Stimulated activated CD4-positive, alpha-beta T cell treated with anti-CD3 and anti-CD28 coated beads, Interleukin-4, amount 100 ng/mL, for 48 hours (primary cell): ENCODE measurements at places on chromosomes 12 and 14.

DNA sequence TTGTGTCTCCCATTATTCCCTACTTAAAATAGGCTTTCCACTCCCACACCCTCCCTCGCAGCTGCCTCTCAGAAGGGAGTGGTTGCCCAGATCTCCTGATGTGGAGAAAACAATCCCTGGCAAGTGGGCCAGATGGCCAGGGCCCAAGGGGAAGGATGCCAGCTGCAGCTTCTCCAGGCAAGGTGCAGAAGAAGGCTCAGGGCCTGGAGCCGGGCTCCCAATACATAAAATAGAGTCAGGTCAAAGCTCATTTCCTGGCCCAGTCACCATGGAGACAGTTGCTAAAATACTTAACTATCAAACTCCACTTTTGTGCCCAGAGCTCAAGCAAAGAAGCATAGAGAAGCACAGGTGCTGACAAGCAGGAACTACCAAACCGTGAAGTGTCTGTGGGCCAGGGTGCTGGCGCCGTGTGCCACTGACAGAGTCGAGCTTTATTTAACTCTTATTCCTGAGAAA, 45.7 kb upstream of the ITPR2 start:
- no peak for DNase-seq

- no peak for DNase-seq
Observed at GRCh38 chr12:5187136-5187535, 143.5 kb downstream of the KCNA5 start.

GRCh38 chr14:80872645-80873044, 68.9 kb downstream of the CEP128 start:
- DNase-seq = no peak

- no peak for DNase-seq
Observed at GRCh38 chr14:51460011-51460410, 191.7 kb upstream of the FRMD6 start.

- no peak for DNase-seq
Observed at GRCh38 chr12:78004249-78005093, 173.8 kb downstream of the NAV3 start.

DNA sequence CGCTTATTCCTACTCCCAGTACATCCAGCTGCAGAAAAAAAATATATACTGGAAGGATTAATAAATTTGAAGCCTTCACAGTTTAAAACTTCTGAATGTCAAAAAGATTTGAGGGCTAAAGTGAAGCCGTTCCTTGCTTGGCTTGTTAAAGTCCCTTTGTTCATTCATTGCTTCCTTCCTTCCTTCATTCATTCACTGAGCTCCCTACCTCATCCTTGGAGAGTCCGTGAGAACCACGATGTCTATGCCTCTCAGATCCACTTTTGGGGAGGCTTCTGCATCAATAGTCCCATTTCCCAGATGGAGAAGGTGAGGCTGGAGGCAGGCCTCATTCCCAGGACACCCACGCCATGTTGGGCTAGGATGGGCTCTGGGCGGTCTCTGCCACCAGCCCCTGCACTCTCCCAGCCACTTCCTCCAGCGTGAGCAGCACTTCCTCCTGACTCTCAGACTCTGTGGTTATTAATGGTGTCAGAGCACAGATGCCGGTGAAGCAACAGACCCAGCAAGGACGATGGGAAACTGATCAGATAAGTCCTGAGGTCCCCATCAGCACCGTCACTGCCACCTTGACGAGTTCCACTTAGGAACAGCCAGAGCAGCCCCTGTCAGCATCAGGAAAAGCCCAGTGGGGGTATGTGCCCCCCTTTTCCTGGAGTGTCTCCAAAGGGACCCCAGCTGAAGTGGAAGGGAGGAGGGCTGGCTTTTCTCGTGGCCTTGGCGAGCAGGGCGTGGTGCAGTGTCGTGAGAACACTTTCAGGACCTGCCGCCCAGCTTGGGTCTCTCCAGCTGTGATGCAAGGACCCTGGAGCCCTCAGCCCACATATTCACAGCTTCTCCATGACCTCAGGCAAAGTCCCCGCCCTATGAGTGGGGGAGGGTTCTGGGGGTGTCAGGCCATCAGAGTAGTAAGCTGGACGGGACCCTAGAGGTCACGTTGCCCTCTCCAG, 21.2 kb downstream of the ASB2 start:
- no peak for DNase-seq

DNA sequence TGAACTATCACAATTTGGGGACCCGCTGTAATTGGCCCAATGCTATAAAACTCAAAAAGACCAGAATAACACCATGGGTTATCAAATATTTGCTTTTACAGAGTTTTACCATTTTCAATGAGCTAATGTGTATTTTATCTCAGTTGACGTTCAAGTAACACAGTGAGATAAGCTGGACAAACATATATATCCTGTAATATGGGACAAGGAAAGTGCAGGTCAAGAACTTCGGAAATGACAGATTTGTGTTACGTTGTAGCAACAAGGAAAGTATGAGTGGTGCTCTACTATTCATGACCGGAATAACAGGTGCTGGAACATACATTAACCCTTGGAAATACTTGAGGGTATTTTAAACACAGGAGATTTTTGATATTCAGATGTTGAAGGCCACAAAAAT, 566.4 kb upstream of the FLRT2 start:
- no peak for DNase-seq

DNA sequence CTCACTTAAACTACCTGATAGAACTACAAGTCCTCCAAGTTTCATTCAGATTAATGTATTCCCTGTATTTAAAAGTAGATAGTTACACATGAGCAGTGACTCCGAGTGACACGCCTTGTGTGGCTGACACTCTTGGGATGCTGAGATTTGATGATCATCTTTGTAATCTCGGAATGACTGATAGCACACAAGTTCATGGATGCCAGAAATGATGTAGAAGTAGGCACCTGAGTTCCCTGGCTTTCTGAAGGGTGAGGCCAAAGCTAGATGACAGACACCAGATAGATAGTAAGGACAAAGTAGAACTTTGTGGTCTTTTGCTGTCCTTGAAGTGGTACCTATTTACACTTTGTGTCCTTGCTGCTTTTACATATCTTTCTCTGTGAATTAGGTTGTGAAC, 491.2 kb downstream of the PCNX1 start:
- DNase-seq = no peak

DNA sequence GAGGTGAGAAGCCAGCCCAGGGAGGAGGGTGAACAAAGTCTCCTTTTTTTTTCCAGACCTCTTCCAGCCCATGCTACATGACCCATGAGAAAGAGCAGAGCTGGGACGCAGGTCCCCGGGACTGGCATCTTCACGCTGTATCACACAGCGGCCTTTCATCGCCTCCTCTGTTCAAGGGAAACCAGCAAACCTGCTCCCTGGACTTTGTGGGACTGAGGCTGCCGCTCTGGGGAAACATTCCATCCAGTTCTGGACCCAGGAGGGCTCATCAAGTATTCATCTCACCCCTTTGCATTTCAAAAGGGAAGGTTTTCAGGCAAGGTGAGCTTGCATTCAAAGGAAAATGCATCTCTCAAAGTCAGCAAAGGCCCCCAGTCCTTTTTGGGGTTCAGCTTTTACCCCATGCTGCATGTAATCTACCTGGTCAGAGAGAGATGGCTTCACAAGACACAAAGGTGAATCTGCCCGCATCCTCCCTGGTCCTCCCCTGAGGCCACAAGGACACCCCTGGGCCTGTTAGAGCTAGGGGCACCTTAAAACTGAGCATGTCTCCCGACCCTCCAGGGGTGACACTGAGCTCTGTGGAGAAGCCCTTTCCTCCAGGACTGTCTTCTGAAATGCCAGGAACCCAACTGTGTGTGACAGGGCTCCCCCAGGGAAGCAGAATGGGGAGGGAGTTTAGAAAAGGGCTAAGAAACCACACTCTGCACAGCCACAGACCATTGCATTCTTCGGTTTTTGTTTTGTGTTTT, 21.2 kb upstream of the MEG3 start:
- no peak for DNase-seq

- no peak for DNase-seq
Observed at GRCh38 chr12:111393700-111394300, 11.9 kb upstream of the SH2B3 start.

DNA sequence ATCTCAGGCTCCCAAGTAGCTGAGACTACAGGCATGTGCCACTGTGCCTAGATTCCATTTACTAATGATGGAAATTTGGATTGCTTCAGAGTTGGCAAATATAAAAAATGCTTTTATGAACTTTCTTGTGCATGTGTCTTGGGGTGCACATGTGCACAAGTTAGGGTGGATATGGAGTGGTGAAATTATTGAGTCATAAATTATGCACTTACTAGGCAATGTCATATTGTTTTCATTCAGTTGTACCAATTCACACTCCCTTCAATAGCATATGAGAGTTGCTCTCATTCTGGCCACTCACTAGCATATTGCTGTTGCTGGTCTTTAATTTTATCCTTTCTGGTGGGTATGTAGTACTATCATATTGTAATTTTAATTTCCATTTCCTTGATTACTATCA, 45.7 kb upstream of the KRAS start:
- no peak for DNase-seq

GRCh38 chr12:4216187-4216927, 57.2 kb upstream of the CCND2 start:
- DNase-seq = no peak

- DNase-seq = no peak
Observed at GRCh38 chr12:30631740-30632139, 63.9 kb downstream of the IPO8 start.

DNA sequence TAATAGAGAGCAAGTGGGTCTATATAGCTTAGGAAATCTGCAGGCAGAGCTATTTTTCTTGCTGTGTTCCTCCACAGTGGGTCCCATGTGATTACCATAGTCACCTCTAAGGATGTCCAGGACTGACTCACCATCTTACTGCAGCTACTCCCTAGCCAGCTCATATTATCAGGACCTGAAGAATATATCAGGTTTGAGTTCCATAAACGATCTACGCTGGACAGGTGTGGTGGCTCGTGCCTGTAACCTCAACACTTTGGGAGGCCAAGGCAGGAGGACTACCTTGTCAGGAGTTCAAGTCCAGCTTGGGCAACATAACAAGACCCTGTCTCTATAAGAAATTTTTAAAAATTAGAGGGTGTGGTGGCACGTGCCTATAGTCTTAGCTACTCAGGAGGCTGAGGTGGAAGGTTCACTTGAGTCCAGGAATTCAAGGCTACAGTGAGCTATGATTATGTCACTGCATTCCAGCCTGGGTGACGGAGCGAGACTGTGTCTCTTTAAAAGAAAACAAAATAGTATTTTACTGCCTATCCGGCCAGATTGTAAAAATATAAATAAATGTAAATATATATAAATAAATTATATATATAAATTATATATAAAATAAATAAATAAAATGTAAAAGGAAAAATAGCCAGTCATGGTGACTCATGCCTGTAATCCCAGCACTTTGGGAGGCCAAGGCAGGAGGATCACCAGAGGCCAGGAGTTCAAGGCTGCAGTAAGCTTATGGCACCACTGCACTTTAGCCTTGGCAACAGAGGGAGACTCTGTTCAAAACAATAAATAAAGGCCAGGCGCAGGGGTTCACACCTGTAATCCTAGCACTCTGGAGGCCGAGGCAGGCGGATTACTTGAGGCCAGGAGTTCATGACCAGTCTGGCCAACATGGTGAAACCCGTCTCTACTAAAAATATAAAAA, 6.9 kb upstream of the SPRYD4 start:
- DNase-seq = no peak

DNA sequence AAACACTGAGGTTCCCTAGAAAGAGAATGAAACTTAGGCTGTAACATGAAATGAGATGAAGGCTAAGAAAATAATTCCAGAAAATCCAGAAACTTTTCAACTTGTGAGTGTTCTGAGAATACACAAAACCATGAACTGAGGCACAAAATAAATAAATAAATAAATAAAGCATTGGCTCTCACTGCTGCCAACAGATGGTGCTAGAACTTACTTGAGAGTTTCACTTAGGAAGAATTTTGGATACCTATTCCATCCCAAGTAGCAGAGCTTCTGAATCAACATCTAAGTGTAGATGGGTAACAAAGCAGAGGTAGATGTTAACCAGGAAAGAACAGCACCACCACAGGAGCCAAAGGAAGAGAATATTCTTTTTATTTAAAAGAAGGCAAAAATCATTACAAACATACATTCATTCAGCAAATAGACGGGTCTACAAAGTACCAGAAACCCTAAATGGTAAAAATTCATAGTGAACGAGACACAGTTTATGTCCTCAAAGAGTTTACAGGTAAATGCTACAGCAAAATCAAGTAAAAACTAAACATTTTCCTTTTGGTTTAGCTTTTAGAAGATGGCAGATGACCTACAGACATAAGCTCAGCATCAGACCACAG, 16.7 kb downstream of the EPS8 start:
- no peak for DNase-seq

- DNase-seq = no peak
Observed at GRCh38 chr14:52910572-52910971, 40.3 kb downstream of the FERMT2 start.

DNA sequence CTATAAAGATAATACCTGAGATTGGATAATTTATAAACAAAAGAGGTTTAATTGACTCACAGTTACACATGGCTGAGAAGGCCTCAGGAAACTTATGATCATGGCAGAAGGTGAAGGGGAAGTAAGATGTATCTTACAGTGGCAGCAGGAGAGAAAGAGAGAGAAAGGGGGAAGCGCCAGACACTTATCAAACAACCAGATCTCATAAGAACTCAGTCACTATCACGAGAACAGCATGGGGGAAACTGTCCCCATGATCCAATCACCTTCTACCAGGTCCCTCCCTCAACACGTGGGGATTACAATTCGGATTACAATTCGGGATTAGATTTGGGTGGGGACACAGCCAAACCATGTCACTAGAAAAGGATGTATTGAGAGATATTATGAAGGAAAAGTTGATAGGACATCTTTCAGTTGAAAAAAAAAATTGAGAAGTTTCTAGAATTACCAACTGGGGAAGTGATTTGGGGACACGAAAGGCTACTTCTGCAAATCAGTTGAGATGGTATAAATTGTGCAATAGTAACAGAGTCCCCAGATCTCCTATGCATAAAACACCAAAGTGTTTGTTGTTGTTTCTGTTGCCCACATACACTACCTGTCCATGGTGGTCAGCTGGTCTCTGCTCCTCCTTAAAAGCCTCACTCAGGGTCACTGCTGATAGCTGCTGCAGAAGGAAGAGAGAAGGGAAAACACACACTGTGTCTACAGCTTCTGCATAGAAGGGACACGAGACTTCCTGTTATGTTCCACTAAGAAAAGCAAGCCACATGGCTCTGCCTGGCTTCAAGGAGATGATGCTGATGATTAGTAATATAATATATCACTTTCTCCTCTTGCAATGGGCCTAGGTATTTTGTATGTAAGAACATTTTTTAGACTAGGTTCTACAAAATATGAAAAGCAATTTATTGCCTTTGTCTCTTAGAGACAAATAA, 465.5 kb downstream of the PDZRN4 start:
- DNase-seq = no peak

DNA sequence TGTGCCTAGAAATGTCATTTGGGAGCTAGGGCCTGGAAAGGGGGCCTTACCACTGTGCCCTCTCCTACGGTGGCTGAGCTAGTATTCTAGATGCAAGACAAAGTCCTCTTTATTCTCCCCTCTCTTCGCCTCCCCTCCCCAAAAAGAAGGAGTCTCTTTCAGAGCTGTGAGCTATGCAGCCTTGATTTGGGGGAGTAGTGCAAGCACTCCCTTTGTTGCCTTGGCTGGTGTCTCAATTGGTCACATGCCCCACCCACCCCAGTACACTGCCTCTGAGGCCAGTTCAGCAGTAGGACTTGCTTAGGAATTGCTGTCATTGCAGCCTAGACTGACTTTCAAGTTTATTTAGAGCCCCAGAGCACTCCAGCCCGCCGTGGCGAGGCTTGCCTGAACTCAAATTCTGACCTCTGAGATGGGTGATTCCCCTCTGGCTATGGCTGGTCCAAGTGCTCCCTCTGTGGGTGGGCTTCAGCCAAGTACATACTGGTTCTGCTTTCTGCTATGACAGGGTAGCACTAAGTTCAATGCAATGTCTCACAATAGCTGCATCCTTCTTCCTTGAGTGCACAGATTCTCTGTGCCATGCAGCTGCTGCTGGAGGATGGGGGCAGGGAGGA, 37.0 kb upstream of the FBXO33 start:
- DNase-seq = no peak

GRCh38 chr14:34171431-34172172, 220.7 kb upstream of the EGLN3 start:
- no peak for DNase-seq
